ENCODE measurements at places on chromosomes 13 and 19.

GRCh38 chr19:784541-784940 lies 12.7 kb upstream of the PTBP1 start:
- no peak for DNase-seq

DNA sequence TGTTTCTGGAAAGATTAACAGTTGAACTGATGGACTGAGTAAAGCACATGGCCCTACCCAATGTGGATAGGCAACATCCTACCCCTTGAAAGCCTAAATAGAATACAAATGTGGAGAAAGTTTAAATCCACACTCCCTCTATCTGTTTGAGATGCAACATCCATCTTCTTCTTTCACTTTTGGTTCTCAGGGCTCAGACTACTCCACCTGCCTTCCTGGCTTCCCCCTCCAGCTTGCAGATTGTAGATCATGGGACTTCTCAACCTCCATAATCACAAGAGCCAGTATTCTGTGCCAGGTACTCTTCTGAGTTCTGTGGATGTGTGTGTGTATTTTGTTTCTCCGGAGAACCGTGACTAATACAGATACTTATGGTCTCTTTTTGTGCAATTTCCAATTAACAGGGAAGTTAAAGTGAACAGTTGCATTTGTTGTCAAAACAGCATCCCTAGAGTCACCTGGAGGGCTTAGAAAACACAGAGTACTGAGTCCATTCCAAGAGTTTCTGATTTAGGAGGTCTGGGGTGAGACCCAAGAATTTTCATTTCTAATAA lies 590.3 kb upstream of the MIR17HG start:
- DNase-seq = no peak

DNA sequence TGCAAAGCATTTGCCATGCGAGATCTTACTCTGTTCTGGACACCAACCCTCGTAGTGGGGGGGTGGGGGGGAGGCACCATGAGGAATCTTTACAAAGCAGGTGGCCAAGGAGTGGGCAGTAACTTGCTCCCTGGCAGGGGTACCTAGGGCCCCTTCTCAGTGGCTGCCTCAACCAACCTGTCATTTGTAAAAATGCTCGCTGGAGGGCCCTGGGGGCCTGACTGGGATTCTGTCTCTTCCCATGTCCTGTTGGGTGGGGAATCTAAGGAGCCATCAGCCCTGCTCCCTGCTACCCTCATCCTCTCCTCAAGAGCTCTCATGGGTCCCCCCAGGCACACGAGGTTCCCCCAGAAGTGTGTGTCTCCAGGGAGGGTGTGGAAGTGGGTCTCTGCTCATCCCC lies 1.5 kb downstream of the KCNN1 start:
- no peak for DNase-seq

- DNase-seq = no peak
Measured at GRCh38 chr19:48501494-48502349, 9.9 kb downstream of the LMTK3 start.

DNA sequence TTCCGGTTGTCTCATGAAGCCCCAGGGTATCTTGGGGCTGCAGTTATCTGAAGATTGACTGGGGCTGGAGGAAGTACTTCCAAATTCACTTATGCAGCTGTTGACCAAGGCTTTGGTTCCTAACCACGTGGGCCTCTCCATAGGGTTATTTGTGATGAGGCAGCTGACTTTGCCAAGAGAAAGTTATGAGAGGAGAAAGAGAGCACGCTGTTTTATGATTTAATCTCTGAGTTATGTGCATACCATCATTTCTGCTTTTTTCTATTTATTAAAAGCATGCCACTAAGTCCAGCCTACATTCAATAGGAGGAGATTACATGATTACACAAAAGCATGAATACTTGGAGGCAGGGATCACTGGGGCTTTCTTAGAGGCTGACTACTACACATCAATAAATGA lies 215.5 kb downstream of the NHLRC3 start:
- no peak for DNase-seq

DNA sequence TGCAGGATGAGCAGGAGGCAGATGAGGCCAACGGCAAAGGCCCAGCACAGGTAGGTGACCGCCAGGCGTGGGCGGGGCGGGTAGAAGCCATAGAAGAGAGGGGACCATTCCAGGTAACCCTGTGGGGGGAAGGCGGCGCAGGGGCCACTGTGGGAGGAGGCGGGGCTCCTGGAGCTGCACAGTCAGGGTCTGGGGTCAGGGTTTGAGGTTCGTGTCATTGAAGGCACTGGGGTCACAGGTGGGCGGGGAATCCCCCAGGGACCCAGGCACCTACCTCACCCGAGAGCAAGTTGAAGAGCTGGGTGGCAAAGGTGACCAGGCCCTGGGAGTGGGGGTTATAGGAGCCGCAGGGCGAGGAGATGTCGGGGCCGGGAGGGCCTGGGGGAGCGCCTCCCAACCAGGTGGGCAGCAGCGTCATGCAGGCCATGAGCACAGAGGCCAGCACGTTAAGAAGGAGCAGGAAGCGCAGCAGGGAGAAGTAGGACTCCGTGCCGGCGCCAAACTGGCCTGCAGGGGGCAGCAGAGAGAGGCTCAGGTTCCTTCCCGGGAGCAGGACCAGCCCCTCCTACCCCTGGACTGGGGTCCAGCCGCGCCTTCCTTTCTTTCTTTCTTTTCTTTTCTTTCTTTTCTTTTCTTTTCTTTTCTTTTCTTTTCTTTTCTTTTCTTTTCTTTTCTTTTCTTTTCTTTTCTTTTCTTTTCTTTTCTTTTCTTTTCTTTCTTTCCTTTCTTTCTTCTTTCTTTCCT lies 4.6 kb downstream of the TMC4 start:
- peak; percentile 85 for DNase-seq

- DNase-seq = no peak
Measured at GRCh38 chr13:50645092-50645491, 198.4 kb downstream of the DLEU7 start.

DNA sequence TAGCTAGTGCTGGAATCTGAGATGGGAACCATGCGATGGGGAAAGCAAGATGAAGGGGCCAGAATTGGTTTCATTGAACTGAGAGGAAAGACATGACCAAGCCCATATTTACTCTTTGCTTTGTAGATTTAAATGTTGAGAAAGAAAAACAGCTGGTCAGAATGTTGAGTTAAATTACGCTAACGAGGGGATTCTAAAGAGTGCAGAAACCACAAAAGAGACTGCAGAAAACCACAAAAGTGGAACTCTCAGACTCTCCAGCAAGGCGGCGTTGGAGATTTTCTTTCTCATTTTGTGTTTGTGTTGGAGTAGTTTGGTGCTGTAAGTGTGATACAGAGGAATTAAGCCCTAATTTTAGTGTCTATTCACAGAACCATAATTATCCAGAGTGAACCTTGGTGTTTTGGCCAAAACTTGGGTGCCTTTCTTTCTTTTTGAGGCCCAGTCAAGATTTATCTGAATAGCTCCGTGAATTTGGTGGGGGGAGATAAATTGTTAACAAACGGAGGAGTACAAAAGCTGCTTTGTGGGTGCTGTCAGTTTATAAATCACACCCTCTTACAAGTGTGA lies 26.3 kb downstream of the SAE1 start:
- no peak for DNase-seq

- DNase-seq = no peak
Measured at GRCh38 chr19:11286312-11286974, 9.5 kb upstream of the TSPAN16 start.

GRCh38 chr19:51458051-51458645 lies at the start of gene SIGLEC8:
Gene SIGLEC8, minus strand, starts transcription at chr19:51458454. Its CDS starts 67 bp downstream, at chr19:51458387.
- no peak for DNase-seq

GRCh38 chr13:109271061-109271460 lies 515.3 kb downstream of the IRS2 start:
- DNase-seq = no peak

DNA sequence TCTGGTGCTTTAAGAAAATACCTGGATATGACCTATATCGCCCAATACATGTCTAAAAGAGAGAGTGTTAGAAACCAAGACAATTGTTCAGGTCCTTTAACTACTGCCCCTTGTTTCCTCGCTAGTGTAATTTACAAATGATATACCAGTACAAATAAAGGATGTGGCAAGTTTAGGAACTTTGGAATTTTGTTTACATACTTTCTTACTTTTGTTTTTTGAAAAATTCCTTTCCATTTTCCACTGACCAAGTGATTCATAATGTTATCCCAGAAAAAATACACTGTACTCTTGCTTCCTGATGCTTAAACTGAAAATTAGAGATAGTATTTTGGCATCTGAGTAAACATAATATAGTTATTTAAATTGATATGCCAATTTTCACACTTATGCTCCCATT lies 96.8 kb upstream of the CSNK1A1L start:
- DNase-seq = no peak

- no peak for DNase-seq
Measured at GRCh38 chr13:43122791-43123190, 99.4 kb downstream of the DNAJC15 start.

DNA sequence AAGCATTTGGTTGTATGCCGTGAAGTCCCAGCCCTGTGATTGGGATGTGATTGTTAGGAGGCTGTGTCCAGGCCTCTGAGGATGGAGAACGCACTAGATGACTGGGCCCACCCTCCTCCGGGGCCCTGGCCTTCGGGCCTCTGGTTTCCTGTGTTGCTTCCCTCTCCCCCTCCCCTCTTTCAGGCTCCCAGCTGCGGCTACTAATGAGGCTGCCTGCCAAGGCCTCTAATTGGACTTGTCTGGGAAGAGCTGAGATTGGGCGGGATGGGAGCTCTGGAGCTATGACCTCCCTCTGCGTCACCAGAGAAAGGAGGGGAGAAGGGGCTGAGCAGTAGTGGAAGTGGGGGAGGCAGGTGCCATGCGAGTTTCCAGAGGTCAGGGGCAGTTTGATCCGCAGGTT lies 9.9 kb downstream of the PTH2 start:
- DNase-seq = no peak

DNA sequence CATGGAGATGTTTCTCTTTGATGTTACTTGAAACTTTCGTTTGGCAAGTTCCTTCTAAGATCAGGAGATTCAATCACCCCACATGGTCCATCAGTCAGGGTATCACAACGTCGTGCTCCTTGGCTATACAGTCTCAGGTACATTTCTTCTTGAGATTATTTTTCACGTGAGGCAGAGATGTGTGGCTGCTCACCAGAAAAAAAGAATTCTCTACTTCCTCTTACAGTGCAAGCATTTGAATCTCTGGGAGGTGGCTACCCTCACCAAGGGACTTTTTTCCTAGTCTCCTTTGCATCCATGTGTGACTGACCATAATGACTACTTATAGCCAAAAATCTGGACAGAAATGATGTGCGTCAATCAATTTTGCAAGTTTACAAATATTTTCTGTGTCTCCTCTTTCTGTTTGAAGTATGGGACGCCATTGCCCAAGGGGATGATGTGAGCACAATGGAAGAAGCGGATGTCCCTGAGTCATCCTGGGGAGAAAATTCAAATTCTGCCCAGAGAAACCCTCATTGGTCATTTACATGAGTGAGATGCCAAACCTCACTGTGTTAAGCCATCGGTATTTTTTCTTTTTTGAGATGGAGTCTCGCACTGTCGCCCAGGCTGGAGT lies 8.6 kb upstream of the LAIR2 start:
- no peak for DNase-seq

DNA sequence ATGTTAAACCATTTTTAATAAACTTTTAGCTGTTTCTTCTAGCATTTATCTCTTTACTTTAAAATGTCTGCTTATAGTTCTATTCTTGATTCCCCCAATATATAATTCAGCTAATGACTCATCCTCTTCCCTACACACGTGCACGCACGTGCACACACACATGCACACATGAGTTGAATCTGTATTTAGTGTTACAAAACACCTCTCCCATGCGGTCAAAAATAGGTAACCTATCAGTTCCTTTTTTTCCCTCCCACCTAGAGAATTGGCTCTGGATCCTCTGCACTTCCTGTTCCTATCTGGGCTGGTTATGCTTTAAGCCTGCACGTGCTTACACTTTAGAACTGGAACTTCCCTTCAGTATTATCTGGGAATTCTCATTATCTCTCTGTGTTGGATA lies 144.1 kb downstream of the PAN3 start:
- no peak for DNase-seq

DNA sequence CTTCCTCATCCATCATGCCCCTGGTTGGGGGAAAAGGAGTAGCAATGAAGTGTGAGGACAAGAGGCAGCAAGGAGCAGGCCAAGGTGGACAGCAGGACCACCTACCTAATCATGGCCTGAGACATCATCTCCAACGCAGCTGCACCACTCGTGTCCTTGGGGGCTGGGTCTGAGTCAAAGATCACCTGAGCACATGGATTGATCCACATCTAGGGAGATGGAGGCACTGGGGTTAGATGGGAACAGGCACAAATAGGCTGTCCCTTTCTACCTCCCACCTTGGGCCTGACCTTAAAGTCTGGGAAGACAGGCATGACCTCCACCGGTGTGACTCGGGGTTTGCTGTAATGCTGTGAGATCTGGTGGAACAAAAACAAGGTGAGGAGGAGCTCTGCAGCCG lies 2.2 kb downstream of the PAF1 start:
- DNase-seq = no peak

GRCh38 chr13:27079421-27079958 lies 92.1 kb downstream of the USP12 start:
- DNase-seq = no peak

DNA sequence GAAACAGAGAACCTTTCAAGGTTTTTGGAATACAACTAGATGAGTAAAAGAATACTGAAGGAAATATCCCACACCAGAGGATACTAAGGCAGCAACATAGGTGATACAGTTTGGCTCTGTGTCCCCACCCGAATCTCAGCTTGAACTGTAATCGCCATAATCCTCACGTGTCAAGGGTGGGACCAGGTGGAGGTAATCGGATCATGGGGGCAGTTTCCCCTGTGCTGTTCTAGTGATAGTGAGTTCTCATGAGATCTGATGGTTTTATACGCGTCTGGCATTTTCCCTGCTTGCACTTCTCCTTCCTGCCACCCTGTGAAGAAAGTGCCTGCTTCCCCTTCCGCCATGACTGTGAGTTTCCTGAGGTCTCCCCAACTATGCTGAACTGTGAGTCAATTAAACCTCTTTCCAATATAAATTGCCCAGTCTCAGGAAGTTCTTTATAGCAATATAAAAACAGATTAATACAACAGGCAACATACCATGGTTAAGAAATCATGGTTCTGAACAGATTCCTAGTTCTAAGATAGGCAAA lies 97.0 kb downstream of the ABCC4 start:
- DNase-seq = no peak

DNA sequence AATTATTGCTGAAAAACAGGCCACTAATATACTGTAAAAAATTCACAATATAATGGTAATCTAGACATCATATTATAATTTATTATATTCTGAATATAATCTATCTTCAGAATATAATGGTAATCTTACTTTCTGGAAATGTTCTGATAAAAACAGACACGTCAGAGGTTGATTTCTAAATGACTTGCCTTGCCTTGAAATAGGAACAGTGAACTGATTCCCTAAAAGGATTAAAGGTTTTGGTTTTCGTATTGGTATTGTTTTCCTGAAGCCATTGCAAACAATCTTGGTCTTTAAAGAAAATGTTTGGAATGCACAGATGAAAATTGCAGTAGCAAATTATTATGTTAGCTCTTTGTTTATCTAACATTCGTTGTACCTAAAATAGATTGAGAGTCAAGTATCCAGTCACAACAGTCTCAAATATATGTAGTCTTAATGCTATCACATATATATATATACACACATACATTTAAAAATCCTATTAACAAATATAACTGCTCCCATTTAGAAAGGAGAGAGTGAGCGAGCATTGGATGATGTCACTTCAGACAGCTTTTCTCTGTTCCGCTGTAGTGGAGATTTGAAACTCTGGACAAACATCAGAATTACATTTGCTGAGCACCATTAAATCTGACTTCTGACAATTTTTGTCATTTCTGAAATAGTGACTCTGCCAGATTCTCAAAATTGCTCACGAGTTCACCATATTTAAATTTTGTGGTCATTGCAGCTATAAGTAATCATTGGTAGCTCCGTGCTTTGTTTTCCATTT lies 1.7 kb downstream of the ITM2B start:
- DNase-seq = no peak

Measured in activated B cell treated with CpG ODN at 0.5 μM for 24 hours (primary cell).